ENCODE measurements at places on chromosomes 3 and 15. TPM values are rescaled to one million over a fixed set of nuclear protein-coding genes. Genes with fewer than 3 reads are reported as not detected.

LYZL4 gene
- not detected for total RNA-seq

- DNase-seq = peak; percentile 70
Measured at GRCh38 chr3:60160822-60161748, 1090.2 kb downstream of the FHIT start.

DNA sequence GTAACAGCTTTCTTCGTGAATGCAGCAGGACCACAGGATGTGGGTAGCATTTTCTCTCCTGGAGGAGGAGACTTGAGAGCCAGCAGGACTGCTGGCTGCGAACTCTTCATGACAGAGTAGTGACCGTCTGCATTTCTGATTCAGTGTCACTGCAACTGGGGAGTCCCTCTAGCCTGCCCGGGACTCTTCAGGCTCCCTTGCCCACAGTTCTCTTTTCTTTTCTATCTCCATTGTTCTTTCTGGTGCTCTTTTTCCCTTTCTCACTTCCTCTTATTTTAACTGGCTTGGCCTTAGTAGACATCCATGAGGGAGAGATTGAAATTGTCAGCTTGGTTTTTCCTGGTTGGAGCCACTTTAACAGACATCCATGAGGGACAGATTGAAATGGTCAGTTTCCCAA lies 49.9 kb upstream of the P2RY1 start:
- DNase-seq = no peak

GRCh38 chr3:79339846-79340245 lies 428.0 kb downstream of the ROBO1 start:
- DNase-seq = no peak

MRPL46 gene
- total RNA-seq = 54.4 TPM

DNA sequence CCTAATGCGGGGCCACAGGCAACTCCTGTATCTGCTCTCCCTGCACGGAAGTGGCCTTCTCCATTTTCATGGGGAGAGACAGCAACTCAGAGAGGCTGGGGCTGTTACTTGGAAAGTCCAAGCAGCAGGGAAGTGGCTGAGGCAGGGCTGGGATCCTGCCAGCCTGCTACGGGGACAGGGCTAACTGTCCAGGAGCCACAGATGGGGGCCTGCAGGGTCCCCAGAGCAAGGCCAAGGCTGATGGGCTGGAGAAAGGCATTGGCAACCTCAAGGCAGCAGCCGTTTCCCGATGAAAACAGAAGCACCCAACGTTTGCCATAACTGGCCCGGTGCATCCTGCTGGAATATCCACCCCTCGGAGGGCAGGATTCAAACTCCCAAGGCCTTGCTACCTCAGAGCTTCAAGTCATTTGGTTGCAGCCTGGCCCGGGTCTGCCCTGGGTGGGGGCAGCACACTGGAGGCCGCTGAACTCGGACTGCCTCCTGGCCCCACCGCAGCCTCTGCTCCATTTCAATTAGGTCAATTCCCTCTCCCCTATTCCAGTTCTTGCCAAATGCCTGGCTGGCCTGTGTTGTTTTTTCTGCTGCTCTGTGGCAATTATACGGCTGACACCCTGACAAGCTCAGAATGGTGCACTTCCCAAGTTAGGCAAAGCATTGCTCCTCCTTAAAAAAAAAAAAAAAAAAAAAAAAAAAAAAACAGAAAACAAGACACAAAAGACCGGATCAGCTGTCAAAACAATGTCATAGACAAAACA lies 143.5 kb downstream of the NUP210 start:
- peak; percentile 86 for DNase-seq

SERPINI2 gene
- not detected for total RNA-seq

RPUSD3 gene
- total RNA-seq = 98.7 TPM

WNT5A gene
- total RNA-seq = 16.4 TPM

GOLGA8K gene
- not detected for total RNA-seq

VPS18 gene
- 57.3 TPM for total RNA-seq

DNA sequence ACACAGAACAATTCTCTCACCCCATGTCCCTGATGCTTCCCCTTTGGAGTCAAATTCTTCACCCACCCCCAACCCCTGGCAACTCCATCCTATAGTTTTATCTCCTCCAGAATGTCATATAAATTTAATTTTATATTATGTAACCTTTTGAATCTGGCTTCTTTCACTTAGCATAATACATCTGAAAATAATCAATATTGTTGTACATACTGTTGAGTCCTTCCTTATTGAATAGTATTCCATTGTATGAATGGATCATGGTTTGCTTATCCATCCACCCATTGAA lies 98.9 kb upstream of the TSC22D2 start:
- no peak for DNase-seq

DNA sequence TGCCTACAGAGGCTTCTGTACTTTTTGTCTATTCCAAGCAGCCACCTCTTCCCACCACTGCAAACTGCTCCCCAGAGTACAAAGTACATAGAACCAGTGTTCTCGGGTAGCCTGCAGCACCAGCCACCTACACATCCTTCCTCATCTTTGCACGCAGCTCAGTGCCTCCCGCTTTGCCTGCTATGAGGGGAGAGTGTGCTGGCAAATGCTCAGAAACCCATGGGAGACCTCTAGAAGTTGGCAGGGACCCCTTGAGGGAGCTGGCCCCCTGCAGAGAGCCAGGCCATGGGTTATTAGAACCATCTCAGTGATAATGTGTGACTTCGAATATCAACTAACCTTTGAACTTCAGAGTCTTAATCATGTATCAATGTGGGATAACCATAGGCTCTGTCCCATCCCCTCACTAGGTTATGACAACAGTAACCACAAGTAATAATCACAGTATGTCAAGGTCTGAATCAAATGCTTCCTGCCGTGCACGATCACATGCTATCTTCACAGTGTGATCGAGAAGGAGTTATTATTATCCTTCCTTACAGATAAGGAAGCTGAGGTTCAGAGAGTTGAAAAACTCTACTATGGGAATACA lies 22.8 kb upstream of the SMAD3 start:
- no peak for DNase-seq

DNA sequence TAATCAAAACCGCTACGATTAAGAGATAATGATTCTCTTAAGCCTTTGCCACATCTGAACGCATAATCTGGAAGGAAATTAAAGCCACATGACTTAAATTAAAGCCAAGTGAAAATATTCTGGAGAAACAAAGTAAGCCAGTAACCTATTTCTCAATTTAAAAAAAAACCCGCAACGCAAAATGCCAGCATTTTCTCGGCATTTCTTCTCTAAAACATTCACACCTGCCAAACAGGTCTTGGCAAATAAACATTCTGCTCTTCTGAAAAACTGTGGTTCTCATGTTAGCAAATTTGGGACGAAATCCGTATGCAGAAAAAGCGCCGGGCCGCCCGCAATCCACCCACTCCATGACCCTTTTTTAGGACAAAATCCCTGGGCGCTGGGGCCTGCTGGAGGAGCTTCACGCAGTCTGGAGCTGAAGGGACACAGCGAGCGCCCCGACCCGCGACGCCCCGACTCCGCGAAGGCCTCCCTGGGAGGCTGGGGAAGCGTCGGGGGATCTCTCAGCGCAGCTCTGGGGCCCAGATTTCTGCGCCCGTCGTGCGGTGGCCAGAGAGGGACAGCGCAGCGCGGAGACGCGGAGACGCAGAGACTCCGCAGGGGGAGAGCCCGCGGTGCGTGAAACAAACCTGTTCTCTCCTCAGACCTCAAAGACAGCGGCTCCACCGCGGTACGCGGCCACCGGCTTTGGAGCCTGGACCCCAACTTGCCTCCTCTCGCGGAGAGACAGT lies 471 bp downstream of the NKIRAS1 start:
- no peak for DNase-seq

DNA sequence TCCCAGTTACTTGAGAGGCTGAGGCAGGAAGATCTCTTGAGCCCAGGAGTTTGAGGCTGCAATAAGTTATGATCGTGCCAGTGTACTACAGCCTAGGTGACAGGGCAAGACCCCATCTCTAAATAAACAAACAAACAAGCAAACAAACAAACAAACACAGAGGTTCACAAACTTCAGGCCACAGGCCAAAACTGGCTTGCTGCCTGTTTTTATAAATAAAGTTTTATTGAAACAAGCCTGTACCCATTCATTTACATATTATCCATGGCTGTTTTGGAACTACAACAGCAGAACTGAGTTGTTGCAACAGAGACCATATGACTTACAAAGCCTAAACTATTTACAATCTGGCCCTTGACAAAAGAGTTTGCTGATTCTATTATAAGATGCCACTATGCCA lies 6.5 kb downstream of the DYNC1LI1 start:
- DNase-seq = no peak

GRCh38 chr3:70805061-70805889 lies 492.8 kb upstream of the MDFIC2 start:
- no peak for DNase-seq

PIF1 gene
- 37.9 TPM for total RNA-seq

CCDC54 gene
- total RNA-seq = not detected

TXNRD3 gene
- 21.5 TPM for total RNA-seq

GPR62 gene
- total RNA-seq = not detected

- DNase-seq = no peak
Measured at GRCh38 chr15:88049506-88049905, 207.0 kb downstream of the NTRK3 start.

GRCh38 chr3:62122819-62123218 lies 250.5 kb downstream of the FEZF2 start:
- DNase-seq = no peak

DNA sequence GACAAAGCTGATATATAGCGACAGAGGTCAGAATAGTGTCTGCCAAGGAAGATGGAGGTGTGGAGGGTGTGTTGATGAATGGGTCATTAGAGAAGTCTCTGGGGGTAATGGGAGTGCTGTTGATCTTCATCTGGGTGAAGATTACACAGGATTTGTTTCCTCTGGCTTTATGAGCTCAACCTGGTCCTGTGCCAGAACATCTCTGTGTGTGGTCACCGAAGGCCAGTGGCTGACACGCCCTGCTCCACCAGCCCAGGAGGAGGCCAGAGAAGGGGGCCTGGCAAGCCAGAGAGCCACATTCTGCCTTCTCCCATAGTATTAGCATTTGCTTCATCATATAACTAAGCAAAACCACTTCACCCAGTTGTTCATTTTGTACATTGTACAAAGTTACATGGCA lies 121.1 kb downstream of the ZNF621 start:
- DNase-seq = no peak

DNA sequence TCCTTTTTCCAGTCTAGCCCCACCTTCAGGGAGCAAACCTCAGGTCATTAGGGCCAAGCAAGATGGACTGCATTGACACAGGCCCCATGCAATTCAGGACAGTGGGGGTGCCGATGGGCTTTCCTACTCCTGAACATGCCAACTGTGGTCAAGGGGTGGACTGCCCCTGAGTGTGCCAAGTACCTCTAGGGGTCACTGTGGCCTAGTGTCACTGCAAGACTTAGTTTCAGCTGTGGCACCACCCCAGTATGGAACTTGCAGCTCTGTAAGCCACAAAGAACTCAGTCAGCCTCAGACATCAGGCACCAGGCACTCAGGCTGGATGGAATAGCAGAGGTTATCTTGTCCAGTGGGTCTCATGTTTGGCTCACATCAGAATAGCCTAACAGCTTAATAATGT lies 32.3 kb downstream of the EXOG start:
- no peak for DNase-seq

GOLGA8G gene
- not detected for total RNA-seq
